ENCODE measurements at places on chromosomes 3 and 15.

GRCh38 chr15:99925661-99926461, 192.6 kb upstream of the LYSMD4 start:
- DNase-seq: peak; percentile 74

DNA sequence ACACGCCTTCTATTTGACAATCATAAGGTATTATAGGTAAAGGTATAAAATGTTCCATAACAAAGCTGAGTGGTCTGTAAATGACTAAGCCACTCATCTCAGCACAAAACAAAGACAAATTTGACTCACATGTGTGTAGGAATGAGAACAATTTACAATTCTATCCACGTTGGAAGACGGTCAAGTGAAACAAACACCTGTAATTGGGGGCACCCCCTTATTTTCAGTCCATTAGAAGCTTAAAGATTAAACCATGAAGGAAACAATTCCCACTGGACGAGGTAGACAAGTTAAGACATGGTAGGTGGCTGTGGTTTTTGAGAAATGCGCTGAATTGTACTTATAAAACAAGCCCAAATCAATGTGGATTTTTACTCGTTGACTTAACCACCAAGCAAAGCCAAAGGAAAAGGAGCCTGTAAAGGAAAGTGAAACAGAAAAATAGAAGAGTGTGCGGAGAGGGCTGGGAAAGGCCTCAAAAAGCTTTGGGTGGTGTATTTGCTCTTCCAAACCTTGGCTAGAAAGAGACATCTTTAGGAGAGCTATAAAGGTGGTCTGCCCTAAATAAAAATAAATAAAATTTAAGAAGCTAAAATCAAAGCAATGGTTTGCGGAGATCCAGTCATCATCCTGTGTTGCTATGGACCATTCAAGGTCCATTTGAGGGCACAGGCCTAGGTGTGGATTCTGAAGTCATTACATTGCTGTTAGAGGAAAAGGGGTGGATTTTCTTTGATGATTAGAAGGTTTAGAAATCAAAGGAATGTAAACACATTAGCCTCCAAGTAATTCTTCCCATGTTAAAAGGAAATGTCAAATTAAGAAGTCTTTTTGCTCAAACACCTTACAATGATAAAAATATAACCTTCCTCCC, 135.0 kb downstream of the TFG start:
- DNase-seq: no peak

GRCh38 chr3:159356606-159357005, 554.8 kb downstream of the MFSD1 start:
- DNase-seq: no peak

DNA sequence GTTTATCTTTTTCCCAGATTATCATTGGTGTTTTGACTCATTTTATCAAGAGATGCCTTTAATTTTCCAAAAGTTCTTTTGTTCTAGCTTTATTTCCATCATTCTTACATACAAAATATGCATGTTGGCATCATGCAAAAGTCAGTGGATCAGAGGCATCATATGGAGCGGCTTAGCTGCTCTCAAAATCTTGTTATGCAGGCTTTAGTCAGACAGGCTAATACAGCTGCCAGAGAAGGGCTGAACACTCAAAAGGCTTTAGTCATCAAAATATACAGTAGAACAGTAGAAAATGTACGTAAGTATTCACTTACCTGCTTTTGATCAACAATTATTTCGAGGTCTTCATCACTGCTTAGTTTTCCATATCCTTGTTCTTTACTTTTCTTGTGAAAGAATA, 65.5 kb downstream of the PEX5L start:
- no peak for DNase-seq

- DNase-seq: no peak
These were observed 72.6 kb upstream of the TNFSF10 start for GRCh38 chr3:172595664-172596393.

Measured in left hindlimb (tissue), 1 donor.